ENCODE measurements at places on chromosomes 4 and X.

GRCh38 chrX:102768987-102769761 lies 48.6 kb downstream of the GPRASP3 start:
- DNase-seq: peak; percentile 71

DNA sequence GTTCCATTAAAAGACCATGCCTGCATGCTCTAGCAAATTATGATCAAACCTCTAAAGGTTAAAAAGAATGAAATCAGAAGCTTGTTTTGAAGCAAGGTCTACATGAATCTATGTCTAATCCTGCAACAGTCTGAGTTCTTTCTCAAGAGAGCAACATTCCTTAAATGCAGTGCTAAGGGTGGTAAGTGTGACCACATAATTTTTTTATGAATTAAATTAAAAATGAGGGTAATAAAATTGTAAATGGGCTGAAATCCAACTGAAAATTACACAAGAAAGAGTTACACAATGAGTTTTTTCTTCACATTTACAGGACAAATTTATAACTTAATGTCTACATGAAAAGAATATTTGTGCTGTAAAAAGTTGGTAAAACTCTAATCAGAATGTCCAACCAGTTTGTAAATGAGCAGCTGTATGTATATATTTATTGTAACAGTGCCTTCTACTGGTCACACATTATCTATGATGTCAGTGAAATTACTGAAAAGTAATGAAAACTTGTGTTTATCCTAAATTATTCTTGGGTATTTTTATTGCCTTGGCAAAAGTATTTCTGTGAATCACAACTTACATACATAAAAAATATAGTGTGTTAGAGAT lies 336.3 kb upstream of the PITX2 start:
- no peak for DNase-seq

GRCh38 chr4:138894011-138894410 lies 121.6 kb upstream of the NOCT start:
- no peak for DNase-seq

DNA sequence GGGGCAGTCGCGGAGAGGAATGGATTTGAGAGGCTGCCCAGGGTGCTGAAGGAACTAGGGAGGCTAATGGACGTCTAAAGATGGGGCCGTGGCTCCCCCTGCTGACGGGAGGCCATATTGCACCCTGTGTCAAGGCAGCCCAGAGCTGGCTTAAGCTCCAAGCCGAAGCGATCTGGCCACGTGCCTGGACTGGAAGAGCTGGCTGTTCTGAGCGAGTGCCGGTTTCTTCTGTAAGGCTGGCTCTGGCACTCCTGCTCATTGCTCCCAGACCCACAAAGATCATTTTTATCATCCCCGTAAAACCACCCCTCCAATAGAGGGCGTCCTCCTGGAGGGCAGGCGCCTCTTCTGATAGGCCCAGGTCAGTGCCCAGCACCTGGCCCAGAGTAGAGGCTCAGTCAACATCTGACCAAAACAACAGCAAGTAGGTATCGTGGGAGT lies 5.6 kb downstream of the PNCK start:
- DNase-seq: peak; percentile 76

- DNase-seq: no peak
Measured at GRCh38 chr4:88597970-88598660, 5.8 kb downstream of the HERC3 start.

- DNase-seq: no peak
Measured at GRCh38 chr4:36320117-36320896, 38.9 kb downstream of the DTHD1 start.

DNA sequence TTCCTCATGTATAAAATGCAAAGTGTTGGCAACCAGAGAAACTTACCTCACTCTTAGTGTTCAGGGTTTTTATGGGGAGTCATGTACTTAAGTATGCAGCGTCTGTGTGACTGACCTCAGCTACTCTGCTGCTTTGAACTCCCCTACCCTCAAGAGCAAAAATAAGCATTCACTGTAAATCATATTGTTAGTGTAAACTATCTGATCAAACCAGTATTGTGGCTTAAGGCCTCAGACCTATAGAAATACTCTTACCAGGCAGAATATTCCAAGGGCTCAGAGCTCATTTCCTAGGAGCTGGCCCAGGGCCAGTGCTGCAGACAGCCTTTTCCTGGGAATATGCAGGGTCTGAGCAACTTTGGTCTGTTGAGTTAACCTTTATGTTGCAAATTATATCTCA lies 453.1 kb downstream of the CCSER1 start:
- no peak for DNase-seq

DNA sequence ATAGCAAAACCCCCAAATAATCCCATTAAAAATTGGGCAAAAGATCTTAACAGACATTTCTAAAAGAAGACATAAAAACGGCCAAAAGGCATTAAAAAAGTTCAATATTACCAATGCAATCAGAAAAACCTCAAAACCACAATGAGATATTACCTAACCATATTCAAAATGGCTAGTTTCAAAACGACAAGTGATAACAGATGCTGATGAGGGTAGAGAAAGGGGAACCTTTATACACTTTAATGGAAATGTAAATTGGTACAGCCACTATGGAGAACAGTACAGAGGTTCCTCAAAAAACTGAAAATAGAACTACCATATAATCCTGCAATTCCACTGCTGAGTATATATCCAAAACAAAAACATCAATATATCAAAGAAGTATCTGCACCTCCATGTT lies 6.2 kb downstream of the AADAT start:
- no peak for DNase-seq

DNA sequence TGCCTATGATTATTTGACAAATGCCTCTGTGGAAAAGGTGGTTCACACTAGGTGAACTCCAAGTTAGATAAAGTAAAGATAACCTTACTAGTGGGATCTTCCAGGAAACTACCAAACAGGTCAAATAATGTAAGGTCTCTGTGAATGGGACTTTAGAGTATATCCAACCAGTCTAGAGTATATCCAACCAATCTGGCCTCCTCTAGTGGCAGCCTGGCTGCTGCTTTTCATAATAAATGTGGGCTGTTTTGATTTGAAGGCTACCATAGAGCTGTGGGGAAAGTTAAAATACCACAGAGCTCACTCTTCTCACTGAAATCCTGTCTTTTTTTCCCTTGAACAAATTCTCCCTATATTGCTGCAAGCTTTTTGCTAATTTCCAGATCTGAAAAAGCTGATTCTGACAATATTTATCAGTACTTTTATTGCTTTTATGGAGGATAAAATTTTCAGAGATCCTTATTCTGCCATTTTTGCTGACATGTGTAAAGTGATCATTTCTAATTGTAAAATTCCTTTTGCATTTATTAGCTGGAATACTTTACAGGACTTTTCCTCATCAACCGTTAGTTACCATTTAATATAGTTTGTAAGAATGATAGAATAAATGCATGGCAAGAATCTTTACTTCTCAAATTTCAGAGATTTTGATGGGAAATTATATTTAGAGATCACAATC lies 111.3 kb downstream of the TET2 start:
- DNase-seq: no peak
